NCI-H69 (cell line): ENCODE measurements at places on chromosomes 12 and 14.

DNA sequence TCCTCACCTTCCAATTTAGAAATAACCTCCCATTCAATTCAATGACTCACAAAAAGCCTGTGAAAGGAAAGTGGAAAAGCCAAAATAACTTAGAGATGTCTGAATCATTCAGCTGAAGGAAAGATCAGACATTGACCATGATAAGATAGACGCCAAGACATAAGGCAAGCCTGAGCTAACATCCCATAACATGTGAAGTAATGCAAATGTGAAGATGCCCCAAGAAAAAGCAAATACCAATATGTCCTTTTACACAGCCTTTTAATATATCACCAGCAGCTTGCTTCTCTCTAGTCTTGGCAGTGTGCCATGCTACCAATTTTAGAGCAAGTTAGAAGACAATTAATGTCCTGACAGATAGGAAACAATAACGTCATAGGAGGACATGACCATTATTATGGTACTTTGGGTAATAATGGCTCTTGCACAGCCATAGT is 2.4 kb upstream of the NUMB start:
- peak; percentile 86 for DNase-seq

- DNase-seq: no peak
These were observed 201.8 kb upstream of the CCDC196 start for GRCh38 chr14:66284346-66284745.

GRCh38 chr14:31261859-31262731 is 54.5 kb upstream of the HECTD1 start:
- DNase-seq: peak; percentile 91

- peak; percentile 63 for DNase-seq
These were observed 84.9 kb upstream of the EVL start for GRCh38 chr14:99980299-99980698.

- peak; percentile 34 for DNase-seq
These were observed 35.5 kb downstream of the GPHB5 start for GRCh38 chr14:63282997-63283883.

DNA sequence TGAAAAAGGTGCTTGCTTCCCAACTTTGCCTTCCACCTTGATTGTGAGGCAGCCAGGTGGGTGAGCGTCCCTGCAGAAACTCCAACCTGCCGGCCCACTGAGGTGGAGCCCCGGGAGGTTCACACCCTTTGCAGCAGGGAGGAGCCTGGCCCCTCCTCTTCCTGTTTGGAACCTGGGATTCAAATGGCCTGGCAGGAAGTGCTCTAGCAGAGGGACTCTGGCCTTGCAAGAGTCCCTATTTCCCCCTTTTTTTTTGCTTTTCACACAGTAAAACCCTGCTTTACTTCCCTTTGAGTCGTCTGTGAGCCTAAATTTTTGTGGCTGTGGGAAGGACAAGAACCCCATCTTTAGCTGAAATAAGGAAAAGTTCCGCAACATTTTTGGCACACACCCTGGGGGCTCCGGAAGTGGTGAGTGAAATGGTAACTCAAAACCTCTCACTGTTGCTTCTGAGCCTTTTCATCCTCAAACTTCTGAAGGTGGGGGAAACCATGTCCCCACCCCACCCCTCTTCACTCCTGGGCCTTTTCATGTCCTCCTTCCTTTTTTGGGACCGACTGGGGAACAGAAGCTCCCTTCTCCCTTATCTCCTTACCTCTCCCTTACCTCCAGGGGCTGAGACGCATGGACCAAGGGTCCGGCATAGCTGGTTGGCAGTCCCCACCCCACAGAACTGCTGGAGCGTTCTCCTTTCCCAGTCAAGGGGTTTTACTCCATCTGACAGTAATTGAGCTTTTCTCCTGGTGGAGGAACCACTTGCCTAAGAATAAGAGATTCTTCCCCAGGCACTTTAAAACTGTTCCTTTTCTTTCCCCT is 102.0 kb downstream of the KCNMB4 start:
- DNase-seq: no peak
